Stimulated activated CD8-positive, alpha-beta memory T cell treated with anti-CD3 and anti-CD28 coated beads, Interleukin-7, amount 100 ng/mL, for 1 hour (primary cell): ENCODE measurements at places on chromosomes 1 and 21.

- DNase-seq: no peak
These were observed 49.4 kb upstream of the BOLA1 start for GRCh38 chr1:149849947-149850360.

- no peak for DNase-seq
These were observed 87.9 kb downstream of the PLPP3 start for GRCh38 chr1:56491441-56491840.

GRCh38 chr21:41446586-41446985 is 20.5 kb downstream of the MX1 start:
- no peak for DNase-seq

GRCh38 chr1:155537193-155537592 is 25.4 kb downstream of the ASH1L start:
- DNase-seq: no peak

DNA sequence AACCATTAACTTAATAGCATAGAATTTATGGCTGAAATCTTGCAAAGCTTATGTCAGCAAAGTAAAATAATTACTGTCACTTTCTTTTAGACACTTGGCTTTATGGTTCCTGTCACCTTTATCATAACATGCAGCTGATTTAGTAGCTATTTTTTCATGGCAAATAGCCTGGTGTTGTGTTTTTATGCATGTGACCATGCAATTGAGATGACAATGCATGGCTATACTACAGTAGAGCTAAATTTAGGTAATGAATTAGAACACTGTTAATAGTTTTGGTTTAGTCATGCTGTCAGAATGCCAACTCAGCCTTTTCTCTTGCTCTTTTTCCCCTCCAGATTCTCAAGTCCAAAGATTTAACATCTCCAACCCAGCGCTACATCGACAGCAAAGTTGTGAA is 88.6 kb downstream of the TGFB2 start:
- DNase-seq: no peak

- DNase-seq: no peak
These were observed 1.6 kb upstream of the KDM4A start for GRCh38 chr1:43648221-43648847.

DNA sequence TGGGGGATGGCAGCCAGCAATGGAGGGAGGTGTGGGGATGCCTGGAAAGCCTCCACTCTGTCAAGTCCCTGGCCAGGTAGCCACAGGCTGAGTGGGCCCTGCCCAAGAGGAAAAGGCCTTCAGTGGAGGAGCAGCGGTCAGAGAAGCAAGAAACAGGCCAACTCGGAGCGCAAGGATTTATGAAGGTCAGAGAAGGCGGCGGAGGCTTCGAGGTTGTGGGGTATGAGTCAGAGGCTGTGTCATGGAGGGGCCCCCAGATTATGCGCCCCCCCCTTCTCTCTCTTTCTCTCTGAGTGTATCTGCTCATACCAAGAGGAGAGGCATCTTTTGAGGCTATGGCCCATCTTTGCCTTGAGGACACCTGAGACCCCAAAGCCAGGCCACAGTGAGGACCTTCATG is 99.5 kb downstream of the CASZ1 start:
- DNase-seq: no peak

- DNase-seq: no peak
These were observed 31.5 kb downstream of the LYST start for GRCh38 chr1:235835226-235835625.

DNA sequence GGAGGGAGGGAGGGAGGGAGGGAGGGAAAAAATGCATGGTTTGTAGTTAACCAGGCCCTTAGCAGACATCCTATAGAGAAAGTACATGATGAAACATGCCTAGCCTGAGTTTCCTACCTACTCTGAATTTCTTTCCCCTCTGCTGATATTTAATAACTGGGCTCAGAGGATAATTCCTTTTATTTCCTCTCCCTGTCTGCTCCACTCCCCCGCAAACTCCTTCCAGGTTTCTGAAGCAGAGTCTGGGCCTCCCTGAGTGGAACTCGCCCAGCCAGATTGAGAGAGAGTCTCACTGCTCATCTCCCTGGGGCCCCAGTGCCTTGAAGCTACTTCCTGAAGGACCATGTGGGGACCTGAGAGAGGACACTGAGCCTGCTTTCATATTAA is 111.9 kb upstream of the SLC44A3 start:
- DNase-seq: no peak

DNA sequence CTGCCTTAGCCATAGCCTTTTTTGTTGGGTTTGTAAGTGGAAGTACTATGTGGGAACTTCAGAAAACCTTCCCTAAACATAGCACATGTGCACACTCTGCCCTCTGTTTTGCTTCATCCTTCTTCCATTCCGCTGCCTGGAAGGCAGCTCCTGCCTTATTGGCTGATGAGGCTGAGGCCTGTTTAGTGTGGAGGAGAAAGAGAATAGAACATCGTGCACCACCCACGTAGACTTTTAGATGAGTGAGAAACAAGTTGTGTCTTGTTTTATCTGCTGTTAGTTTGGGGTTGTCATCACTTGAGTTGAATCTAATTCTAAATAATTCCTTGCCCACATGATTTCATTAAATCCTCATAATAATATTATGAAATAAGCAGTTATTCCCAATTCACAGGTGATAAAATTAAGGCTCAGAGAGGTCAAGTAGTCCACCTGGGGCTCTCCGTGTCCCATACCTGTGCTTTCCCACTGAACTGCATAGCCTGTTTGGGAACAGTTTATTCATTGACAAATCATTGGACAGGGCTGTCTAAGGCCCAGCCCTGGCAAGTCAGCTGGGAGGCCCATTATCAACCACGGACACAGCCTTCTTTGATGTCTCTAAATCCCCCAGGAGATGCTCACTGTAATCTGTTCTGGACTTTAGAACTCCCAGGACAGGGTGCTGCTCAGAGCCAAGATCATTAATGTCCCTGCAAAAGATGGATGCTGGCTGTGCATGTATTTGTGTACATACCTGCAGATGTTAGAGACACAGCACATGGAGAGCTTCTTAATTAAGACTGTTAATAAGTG is 93.0 kb downstream of the ABCA4 start:
- no peak for DNase-seq

DNA sequence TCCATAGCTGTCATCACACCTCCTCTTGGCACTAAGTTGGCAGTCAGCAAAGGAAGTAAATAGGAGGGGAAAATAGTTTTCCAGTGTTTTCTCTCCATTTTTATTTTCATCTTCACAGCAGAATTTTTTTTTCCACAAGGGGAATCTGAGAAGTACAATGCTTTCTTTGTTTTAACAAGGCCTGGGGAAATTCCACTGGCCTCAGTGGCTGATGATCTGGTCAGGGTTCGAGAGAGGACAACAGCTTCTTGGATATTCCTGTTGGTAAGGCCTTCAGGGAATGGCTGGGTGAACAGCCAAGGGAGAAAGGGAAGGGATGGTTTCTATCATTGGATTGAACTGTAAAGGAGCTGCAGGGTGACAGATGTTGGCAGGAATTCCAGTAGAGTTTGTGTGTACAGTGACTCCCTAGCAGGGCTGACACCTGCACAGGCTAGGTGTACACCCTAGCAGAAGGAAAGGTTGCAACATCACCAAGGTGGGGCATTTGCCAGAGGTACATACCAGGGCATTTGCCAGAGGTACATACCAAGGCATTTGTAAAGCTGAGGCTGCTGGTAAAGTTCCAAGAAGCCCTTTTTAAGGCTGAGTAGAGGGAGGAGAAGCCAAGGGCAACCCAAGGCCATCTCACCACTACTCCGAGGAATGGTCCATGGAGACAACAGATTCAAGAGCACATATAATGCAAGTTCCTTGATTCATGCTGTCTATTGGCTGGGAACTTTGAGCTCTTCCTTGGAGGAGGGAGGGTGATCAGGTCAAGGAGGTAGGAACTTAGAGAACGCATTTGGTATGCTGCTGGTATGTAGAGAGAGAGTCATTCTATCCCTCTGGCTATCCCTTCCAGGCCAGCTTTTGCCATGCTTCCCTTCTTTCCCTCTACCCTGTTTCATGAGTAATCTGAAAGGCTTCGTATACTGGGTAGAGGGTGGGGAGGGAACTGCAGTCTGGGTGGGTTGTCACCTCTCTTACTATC is 3.1 kb downstream of the GJA5 start:
- no peak for DNase-seq

DNA sequence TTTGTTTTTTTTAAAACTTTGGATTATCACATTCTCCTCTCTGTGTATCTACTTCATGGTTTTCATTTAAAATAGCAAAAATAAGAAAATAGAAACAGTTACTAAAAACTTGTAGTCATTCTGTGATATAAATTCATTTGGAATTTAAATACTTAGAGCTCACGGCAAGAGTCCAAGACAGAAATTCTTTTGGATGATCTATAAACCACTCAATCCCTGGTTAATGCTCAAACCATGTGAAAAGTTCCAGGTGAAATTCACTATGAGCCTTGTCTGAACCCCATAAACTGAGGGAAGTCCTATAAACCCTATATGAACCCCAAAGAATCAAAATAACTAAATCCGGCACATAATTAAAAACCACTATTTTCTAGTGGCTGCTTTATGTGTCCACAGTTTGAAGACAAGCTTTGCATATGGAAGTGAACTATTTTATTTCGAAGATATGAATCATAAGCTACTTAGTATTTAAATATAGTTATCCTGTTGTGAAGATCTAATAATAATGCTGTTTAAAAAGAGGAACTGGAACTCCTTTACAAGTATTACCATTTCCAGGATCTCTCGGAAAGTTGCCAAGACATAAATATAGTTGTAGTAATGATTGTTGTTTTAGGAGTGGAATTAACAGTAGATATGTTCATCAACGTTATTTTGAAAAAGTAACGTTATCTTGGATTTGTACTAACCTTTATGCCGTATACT is 163.5 kb downstream of the NFIA start:
- DNase-seq: no peak

DNA sequence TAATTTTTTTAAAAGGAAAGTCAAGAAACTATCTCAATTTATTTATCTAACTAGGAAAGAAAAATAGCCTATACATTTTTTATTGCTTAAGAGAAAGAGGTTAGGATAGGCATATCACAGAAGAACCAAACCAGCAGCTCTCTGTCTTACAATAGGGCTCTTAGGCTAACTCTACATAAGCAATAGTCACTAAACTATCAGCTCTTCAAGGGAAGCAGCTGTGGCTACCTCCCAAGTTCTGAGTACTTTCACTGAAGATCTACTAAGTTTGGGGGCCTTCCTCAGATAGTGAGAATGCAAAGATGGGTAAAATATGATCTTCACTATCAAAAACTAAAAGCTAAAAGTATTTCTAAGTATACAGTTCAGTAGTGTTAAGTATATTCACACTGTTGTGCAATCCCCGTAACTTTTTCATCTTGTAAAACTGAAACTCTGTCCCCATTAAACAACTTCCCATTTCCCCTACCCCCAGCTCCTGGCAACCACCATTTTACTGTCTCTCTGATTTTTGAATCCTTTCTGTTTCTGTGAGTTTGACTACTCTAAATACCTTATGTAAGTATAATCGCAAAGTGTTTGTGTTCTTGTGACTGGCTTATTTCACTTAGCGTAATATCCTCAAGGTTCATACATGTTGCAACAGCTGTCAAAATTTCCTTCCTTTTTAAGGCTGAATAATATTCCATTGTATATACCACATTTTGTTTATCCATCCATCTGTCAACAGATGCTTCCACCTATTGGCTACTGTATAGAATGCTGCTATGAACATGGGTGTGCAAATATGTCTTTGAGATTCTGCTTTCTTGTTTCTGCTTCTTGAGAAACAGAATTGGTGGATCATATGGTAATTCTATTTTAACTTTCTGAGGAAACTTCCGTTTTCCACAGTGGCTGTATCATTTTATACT is 73.3 kb downstream of the ACBD6 start:
- DNase-seq: no peak

DNA sequence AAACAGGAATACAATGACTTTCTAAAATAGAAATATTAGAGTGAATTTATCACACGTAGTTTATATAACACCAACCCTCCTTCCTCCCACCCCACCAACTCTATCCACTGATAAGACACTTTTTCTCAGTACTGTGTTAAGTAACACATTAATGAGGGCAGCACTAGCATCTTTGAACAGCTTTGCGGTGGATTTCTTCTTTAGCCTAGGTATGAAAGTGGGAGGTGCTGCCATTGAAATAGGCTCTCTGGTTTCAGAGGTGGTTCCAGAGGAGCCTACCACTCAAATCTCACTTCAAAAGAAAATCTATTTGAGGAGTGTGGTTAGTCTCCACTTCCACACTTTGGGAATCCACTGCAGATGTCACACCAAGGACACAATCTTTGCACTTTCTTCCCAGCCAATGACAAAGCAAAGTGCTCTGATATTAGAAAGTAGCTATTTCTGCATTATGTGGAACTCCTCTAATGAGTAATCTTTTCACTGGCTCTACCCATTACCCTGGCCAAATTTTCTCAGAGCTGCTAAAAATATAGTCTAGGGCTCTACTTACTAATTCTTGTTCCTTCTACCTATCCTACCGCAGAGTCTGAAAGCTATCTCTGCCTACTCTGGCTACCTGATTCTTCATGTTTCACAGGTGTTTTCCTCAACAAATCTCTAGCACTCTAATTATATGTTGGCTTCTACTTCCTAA is 1667.8 kb downstream of the MRPL39 start:
- no peak for DNase-seq

DNA sequence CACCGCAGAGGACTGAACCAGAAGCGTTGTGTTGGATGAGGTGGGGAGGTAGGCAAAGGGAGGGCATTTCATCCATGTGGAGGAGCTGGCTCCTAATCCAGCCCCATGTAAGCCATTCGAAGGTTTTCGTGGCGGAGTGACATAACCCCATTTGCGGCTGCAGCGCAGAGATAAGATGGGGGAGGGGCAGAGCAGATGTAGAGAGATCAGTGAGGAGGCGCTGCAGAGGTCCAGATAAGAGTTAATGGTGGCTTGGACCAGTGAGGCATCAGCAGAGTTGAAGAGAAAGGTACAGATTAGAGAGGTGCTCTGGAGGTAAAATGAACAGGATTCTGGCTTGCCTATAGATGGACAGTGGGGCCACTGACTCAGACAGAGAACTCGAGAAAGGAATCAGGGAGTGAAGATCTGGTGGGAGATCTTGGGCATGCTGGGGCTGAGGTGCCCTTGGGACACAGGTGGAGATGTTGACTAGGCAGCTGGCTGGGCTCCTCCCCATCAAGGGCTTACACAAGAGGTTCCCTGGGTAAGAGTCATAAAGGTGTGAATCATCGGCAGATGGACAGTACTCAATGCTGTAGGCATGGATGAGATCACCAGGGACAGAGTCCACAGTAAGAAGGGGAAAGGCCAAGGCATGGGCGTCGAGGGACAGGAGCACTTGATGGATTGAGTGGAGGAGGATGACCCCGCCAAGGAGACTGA is 7.8 kb upstream of the PTPRF start:
- DNase-seq: no peak

DNA sequence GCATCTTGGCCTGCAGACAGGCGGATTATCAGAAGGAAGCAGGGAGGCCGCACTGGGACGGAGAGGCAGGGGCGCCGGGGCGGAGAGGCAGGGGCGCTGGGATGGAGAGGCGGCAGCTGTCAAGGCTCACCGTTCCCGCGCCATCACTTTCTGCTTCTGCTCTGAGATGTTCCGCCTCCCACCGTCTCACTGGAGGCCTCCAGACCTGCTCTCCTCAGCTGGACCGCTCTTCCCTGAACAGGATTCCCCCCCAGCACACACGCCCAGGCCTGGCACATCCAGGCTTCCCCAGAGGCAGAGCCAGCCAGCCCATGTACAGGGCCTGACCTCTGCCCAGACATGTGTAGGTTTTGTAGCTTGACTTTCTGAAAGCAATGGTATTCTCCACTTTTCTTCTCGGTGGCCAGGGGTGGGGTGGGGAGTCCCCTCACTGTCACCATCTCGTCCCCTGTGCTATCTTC is 84.1 kb downstream of the RIPK4 start:
- no peak for DNase-seq
